ENCODE measurements at places on chromosomes 5 and 9.

DNA sequence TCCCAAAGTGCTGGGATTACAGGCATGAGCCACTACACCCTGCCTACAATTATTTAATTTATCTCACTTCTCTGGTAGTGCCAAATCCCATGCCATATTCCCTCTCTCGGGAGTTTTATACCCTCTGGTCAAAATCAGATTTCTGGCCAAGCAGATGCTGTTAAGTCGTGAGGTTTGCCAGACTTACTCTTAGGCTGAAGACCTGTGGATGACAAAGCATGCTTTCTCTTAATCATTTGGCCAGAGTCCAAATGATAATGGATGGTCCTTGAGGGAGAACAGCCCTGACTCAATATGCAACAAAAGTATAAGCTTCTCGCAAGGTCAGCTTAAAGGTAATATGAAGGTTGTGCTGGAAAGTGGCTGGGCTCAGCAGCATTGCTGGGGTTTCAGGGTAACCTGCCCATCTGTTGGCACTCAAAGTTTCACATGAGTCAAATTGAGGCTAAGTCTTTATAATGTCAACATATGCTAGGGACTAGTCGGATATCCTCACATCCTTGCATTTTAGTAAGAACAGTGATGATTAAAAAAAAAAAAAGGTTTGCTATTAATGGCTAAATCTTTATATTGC, 280.1 kb downstream of the KIF4B start:
- no peak for DNase-seq

DNA sequence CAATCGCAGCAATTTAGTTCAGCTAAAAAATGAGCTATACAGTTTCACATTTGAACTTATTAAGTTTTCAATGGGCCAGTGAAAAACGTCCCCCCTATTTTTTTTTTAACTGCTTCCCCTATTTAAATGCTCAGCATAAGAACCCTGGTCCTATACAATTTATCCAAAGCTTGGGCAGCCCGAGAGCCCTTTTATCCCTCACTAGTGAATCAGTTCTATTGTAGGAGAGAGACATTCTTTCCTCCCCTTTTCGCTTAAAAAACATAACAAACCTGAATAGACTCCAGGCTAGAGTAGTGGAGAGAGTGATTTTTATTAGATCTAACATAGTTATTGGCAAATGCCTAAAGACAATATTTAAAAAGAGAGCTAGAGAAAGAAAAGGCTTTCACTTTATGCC, 1.4 kb downstream of the LIX1 start:
- DNase-seq, result no peak

- DNase-seq, result no peak
Observed at GRCh38 chr9:99820685-99821395, 845 bp upstream of the NR4A3 start.

DNA sequence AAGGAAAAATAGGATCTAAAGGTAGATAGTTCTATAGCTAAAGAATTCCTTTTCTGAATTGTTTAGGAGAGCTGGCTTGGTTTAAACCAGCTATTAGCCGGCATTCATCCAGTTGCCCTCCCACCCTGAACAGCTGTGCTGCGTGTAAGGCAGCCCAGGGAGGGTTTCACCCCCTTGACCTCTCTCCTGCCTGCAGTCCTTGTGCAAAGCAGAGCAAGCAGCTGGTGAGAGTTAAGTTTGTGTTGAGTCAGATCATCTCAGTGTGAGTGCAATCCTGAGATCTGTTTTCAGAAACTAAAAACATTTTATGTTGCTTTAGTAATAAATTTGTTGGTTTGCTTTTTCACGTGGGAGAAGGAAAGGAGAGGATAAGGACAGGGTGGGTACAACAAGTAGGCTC, 13.0 kb downstream of the SLC25A25 start:
- no peak for DNase-seq

DNA sequence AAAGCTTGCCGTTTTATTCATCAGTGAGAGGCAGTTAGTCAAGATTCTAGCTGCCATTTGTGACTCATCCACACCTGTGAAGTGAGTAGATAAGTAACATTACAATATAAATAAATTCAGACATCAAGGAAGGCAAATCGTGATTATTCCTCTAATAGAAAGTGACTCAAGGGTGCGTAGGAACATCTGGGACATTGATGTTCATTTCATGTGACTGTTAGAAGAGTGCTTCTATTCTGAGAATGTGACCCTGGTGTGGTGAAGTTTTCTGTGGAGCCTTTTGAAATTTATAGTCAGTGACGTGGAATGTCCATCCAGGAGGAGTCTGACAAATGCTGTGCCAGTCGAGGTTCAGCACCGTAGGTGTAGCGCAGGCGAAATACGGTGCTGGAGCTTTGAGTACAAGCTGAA, 48.4 kb upstream of the FAM240B start:
- DNase-seq, result no peak

DNA sequence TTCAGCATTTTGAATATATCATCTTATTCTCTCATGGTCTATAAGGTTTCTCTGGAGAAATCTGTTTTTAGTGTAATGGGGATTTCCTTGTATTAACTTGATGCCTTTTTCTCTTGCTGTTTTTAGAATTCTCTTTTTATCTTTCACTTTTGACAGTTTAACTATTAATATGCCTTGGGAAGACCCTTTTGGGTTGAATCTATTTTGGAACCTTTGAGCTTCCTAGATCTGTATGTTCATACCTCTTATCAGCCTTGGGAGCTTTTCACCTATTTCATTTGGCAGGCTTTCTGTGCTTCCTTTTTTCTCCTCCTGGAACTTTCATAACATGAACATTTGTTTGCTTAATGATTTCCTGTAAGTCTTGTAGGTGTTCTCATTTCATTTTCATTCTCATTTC, 22.2 kb downstream of the RCL1 start:
- DNase-seq, result no peak

- no peak for DNase-seq
Observed at GRCh38 chr9:116160676-116161571, 7.3 kb downstream of the PAPPA start.

GRCh38 chr5:56845904-56846480, 30.6 kb downstream of the MAP3K1 start:
- DNase-seq, result no peak

GRCh38 chr5:137636099-137636498, 99.8 kb downstream of the KLHL3 start:
- DNase-seq, result no peak

- no peak for DNase-seq
Observed at GRCh38 chr5:144468571-144468970, 297.9 kb downstream of the KCTD16 start.

GRCh38 chr9:73091909-73092308, 59.8 kb upstream of the ANXA1 start:
- DNase-seq, result no peak

DNA sequence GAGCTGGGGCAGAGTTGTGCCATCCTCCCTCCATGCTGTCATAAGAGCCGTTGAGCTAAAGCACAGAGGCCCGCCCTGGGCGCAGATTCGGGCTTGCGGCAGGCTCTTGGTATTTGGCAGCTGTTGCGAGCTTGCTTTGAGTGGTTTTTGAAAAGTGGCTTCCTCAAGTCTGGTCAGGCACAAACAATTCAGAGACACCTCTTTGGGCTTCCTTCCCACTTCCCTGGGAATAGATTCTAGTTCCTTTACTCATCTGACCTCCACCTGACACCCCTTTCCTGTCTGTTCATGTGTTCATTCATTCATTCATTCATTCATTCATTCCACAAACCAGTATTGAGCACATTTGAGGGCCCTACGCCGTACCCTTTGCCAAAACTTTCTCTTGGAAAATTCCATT, 27.4 kb downstream of the NCS1 start:
- no peak for DNase-seq

- DNase-seq, result no peak
Observed at GRCh38 chr5:42993516-42994245, 46.4 kb downstream of the ANXA2R start.

DNA sequence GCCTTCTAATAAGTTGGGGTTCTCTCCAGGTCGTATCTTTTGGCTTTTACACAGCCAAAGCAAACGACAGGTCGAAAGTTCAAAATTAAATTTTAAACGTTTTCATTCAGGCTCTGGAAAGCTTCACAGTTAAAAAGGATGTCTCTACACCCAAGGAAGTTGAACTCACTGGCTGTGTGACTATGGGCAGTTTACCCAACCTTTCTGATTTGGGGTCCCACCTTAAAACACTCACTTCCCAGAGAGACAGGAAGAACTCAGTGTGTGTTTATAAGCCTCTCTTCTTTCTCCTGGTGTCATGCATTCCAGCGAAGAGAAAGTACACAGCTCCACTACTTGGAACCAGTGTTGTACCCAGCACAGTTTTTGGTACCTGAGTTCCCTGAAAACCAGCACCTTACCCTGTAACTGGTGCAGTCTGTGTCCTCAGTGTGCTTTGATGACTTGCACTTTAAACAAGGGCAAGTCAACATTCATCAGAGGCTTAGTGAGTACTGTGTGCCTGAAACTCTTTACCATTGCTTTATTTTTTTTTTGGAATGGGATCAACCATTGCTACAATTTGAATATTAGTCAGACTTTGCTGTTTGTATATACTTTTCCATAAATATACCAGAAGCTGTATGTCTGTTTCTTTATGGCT, 1.7 kb downstream of the SRD5A1 start:
- DNase-seq, result no peak

DNA sequence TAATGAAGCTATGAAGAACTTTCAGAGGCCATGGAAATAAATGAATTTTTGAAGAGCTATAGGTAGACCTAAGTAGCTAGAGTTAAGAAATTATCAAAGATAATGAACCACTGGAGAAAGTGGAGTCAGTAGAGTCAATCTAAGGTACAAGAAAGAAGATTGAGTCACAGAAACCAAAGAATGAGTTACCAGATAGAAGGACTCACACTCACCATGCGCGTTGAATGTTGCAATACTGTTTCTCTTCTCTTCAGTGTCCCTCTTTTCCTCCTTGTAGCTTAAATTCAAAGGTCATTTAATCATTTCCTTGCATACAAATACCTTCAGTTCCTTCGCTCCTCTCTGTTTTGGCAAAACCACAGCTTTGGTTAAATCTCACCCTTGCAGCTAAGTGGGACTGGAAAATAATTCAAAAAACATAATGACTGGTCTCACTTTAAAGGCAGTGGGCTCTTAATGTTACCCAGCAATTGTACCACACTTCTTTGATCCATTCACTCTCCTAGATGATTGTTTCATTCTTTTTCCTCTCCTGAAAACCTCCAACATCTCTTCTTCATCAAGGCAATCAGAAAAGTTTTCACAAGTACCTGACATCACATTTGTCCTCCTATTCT, 58.3 kb downstream of the NIPBL start:
- DNase-seq, result no peak

DNA sequence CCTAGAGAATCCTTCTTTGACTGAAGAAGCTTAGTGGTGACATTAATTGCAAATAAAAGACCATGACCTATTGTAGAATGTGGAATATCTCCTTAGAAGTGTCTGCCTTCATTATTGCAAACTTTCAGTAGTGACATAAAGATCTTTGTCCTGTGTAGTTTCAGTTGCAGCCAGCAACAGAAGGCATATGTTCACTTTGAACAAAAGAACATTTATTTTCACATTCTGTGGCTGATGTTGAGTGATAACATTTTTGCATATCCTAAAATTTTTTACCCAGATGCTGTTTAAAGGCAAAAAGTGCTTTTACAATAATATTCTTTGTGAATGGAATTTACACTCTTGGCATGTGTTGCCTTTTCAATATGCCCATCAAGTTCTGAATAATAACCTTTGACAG, 165.9 kb downstream of the TMC1 start:
- DNase-seq, result no peak

DNA sequence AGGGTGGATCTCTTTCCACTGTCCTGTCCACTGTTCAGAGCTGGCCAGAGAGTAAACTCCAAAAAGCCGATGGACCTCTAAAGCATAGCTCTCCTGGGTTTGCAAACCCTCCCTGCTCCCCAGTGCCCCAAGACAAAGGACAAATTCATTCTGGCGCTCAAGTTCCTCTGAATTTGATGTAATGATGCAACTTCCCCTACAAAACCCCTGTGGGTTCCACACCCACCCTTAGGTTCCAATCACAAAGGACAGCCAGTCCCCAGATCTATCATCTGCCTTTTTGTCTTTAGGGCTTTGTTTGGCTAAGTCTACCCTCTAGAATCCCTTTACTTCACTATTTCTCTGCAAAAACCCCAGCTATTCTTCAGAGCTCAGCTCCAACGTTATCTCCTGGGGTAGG, 57.4 kb upstream of the SLC25A51 start:
- DNase-seq, result no peak

GRCh38 chr9:16048129-16048528, 495.3 kb downstream of the CCDC171 start:
- no peak for DNase-seq

DNA sequence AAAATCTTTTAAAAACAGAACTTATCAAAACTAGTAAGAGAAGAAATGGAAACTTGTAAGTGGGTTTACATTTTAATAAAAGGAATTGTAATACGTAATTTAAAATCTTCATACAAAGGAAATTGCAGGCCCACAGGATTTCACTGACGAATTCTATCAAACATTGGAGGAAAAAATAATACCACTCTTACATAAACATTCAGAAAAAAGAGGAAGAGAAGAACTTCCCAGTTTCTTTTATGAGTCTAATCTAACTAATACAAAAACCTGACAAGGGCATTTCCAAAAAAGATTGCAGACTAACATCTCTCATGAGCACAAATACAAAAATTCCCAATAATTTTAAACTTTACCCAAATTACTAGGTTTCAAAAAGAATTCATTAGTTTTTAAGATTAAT, 149.0 kb downstream of the RANBP17 start:
- no peak for DNase-seq

GRCh38 chr9:92562461-92562967, 26.7 kb upstream of the ECM2 start:
- DNase-seq, result no peak

GRCh38 chr5:111532886-111533582, 20.7 kb upstream of the STARD4 start:
- no peak for DNase-seq

GRCh38 chr5:1753490-1753889, 46.1 kb downstream of the MRPL36 start:
- no peak for DNase-seq

DNA sequence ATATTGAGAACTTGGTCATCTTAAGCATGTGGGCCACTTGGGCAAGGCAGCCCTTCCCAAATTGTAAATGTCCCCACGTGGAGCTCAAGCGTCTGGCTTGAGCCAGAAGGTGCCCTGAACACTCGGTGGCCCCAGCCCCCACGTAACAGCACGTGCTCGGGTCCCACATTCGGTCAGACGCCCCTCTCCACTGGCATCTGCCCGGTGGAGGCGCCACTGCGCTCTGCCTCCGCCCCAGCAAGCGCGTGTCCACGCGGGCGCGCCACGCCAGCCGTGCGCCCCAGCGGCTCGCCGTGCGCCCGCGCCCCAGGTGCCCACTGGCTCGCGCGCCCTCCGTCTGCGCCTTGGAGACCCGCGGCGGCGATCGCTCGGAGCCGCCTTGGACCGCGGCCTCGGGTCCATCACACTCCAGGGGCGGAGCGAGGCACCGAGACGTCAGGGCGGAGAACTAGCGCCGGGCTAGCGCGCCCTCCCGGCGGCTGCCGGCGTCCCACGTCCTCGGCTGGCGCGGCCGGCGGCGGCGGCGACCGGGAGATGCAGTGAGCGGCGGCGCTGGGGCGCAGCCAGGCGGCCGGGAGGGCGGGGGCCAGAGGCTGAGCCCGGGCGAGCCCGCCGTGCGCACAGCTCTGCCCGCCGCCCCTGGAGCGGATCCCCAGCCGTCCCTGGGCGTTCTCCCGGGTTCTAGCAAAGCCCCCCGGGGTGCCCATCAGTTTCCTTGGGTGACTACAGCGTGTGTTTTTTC, at the start of gene PALM2AKAP2:
Gene PALM2AKAP2 (plus strand): TSS at position 488 of the 742 bp plus-strand sequence. CDS start 291 bp downstream, outside the sequence.
- no peak for DNase-seq
